ENCODE measurements at places on chromosomes 12 and 14.

DNA sequence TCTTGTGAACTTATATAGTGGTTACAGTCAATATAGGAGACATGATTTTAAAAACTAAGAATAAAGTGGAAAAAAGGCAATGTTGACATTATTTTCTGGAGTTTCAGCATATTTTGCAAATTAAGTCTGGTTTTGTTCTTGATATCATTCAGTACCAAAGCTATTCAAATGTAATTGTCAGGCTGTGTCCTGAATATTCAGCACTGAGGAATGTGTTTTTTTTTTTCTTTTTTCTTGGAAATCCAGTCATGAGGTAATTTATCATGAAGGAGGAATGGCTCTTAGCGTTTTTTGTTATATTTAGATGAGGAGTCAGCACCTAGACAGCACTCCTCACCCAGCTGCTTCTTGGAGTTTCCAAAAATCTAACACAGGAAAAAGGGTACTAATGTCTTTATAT, 225.5 kb downstream of the CCDC91 start:
- no peak for DNase-seq

GRCh38 chr12:11607313-11608081, 42.0 kb upstream of the ETV6 start:
- no peak for DNase-seq

DNA sequence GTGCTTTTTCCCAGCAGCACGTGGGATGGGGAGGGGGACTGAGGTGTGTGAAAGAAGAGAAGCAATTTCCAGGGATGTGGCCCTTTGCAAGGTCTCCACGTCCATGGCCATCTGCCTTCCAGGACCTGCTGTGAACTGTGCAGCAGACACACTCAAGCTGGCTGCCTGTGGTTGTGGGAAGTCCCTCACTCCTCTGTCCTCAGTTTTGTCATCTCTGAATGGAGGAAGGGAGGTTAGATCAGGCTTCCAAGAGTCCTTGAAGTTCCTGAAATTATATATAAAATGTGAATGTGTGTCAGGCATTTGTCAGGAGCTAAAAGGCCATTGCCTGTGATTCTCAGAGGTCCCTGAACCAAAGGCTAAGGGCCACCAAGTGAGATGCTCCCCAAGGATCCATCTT, 328.2 kb downstream of the CACNA1C start:
- DNase-seq: no peak

DNA sequence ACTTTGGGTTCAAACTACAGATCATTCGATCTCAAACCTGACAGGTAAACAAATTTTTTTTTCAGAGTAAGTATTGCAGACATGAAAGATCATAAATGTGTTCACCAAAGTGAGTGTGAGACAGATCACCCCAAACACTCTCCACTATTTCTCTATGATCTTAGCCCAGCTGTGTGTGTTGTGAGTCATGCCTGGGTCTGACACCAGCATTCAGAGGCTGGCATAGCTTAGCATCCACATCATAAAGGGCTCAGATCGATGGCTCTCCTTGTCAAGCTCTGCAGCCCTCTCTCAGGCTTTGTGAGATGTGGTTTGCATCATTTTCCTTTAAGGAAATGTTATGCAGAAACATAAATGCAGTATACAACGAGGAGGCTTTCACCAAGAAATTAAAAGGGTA, 164.9 kb downstream of the ETV6 start:
- no peak for DNase-seq

GRCh38 chr12:57797933-57798332, 15.3 kb downstream of the TSFM start:
- no peak for DNase-seq

DNA sequence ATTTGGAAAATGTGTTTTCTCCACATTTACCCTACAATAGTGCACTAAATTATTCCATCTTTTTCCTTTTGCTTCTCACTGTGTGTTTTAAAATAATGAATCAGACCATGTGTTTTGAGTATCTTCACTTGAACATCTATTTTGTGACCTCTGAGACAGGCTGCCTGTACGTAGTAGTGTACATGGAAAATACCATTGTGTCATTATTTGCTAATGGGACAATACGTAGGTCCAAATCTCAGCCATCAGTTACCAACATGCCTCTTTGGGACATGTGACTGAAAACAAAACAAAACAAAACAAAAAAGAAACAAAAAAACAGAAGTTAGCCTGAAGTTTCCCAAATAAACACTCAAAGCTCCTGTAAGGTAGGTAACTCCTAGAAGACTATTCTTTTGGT, 7.1 kb upstream of the MYF6 start:
- no peak for DNase-seq

DNA sequence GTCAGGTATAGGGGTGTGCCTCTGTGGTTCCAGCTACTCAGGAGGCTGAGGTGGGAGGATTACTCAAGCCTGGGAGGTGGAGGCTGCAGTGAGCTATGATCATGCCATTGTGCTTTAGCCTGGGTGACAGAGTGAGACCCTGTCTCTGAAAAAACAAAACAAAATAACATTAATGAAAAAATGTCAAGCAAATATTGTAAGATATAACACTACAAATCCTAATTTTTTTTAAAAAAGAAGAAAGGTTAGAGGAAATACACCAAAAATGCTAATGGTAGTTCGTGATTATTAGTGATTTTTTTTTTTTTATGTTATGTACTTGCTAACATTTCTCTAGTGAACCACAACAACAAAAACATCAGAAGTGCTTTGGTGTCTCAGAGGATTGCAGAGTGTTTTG, 47.7 kb downstream of the TSPAN9 start:
- DNase-seq: no peak

DNA sequence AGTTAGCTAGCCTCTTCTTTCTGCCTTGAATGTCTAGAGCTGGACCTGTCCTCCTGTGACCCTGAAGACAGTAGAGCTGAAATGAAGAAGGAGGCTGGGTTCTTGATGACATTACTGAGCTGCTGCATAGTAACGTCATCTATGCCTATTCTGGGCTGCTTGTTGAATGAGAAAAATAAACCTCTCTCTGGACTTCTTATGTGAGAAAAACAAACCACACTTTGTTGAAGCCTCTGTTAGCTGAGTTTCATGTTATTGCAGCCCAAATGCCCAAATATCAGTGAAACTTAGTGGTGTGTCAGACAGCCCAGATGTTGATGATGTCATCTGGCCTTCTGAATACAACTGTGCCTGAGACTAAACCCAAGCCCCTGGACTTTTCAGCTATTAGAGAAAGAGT, 67.0 kb upstream of the MAX start:
- DNase-seq: no peak

DNA sequence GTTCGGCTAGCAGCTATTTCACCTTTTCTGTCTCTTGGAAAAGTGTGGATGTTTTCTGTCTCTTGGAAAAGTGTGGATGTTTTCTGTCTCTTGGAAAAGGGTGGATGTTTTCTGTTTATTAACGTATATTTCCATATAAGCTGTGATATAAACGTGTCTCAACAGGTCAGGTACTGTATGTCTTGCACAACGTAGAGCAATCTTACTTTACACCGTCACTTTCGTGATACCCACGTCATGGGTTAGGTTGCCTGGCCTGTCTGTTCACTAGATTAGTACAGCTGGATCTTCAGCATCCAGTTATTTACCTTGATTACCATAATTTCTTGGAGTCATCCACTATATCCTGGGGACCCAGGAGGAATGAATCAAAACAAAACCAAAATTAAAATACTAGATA, 14.1 kb downstream of the CLEC7A start:
- no peak for DNase-seq

DNA sequence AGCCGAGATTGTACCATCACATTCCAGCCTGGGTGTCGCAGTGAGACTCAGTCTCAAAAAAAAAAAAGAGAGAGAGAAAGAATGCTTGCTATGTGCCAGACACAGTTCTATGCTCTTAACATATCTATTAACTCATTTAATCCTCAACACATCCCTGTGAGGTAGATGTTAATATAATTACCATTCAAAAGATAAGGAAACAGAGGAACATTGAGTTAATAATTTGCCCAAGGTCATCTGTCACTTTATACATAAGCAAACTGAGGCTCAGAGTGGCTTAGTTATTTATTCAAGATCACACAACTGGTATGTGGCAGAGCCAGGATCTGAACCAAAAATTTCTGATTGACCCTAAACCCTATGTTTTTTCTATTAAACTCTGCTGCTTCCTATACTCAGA, 116.1 kb upstream of the BCAT1 start:
- no peak for DNase-seq

- no peak for DNase-seq
Observed at GRCh38 chr14:68576496-68577244, 216.2 kb downstream of the ZFP36L1 start.

GRCh38 chr12:1939801-1940607, 21.6 kb upstream of the CACNA2D4 start:
- DNase-seq: no peak

DNA sequence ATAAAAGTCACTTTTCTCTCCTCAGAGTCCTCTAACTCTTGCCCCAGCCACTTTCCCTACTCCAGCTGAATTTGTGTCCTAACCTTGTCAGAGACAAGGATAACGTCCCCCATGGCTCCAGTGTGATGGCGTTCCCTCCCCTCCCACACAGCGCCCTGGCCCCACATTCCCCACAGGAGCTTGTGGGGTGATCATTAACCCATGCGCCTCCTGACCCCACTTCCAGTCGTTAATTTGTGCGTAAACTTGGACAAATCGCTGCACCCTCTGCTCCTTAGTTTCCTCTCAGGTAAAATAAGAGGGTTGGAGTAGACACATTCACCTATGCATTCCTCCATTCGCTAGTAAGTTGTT, 22.9 kb upstream of the BCDIN3D start:
- DNase-seq: no peak

- no peak for DNase-seq
Observed at GRCh38 chr12:54541751-54542290, 7.6 kb upstream of the PDE1B start.

DNA sequence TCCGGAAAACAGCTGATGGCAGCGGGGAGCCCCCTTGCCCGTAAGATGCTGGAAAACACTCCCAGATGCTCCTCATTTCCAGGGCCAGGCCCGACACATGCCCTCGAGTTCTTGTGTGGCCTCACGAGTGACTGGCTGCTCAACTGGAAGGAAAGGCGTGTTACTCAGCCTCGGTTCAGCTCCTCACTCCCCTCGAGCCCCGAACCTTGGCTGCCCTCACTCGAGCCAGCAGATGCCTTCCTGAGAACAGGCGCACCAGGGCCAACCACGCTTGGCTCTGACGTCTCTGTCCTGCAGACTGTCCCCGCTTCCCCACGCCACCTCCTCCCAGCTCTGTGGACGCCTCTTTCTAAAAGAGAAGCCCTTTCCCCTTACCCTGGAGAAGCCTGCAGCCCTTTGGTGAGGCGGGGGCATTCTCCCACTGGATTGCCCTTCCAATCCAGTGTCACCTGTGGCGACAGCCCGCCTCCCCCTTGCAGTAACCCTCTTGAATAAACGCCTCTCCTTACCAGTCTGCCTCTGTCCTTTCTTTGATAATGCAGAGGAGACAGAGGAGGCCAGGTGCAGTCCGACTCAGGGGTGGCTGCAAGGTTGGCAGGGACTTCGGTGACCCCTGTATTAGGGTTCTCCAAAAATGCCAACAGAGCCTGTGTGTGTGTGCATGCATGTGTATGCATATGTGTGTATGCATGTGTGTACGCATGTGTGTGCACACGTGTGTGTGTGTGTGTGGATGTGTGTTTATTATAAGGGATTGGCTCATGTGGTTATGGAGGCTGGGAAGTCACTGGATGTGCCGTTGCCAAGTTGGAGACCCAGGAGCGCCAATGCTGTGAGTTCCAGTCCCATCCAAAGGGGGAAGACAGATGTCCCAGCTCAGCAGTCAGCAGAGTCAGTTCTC, 166.3 kb downstream of the KIF26A start:
- DNase-seq: no peak

GRCh38 chr14:99524804-99525698, 43.8 kb downstream of the CCNK start:
- no peak for DNase-seq

DNA sequence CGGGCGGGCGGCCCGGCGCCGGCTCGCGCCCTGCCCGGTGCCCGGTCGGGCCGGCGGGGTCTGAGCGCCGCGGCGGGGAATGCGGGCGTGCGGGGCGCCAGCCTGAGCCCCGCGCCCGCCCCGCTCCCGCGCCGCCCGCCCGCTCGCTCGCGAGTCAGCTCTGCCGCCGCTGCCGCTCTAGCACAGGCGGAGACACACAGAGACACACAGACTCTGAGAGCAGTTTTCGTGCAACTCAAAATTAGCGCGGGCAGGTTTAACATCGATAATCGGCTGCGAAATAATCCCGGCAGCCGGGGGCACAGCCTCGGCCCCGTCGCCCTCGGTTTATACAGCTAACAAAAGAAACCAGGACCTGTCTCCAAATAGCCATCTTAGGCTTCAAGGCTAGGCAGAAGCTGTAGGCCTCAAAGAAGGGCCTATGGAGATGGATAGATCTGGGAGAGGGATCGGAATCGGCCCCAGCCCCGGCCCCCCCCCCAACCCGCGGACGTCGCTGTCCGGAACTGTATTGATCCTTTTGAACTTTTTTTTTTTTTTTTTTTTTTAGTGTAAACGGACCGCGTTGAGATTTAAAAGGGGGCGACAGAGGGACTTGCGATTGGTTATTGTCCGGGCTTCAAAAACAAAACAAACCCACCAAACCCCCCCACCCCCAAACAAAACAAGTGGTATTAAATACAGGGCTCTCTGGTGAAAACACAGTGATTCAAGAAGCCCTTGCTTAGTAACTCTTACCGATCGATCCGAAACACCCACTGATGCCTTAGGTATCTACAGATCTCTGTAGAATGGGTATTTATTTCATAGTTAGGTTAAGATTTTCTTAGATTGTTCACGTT, 1.1 kb downstream of the ARID2 start:
- no peak for DNase-seq

DNA sequence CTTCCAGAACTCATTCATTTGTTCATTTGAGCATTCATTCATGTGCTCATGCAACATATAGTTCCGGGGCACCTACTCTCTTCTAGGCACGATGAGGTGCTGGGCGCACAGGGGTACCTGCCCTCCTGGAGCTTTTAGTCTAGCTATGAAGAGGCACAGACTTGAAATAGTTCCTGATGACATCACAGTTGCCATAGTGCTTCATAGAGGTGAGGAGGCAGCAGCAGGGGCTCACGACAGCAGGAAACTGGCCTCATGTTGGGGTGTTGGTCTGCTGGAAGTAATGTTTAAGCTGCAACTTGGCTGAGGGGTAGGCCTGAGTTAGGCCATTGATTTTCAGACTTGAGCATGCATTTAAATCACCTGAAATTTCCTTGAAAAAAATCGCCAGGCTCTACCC, 195.5 kb downstream of the PHETA1 start:
- DNase-seq: no peak

DNA sequence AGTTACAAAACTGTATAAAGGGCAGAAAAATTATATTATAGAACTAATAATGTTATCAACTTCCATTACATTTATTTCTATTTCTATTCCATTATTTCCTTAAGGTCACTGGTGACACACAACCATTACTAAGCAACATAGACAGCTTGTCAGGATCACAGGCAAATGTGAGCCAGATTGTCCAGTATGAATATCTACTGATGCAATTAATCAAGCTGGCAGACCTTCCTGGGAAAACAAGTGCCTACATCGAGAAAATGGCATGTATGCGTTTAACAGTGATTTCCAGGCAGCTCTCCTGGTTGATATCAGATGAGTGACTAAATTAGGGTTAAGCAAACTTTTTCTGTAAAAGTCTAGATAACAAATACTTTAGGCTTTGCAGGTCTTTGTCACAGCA, 36.9 kb upstream of the TSPAN8 start:
- no peak for DNase-seq

- no peak for DNase-seq
Observed at GRCh38 chr14:95163132-95163531, 5.8 kb upstream of the DICER1 start.

Measured in NCI-H187 treated with DMSO at 0.1 percent for 48 hours (cell line).